ENCODE measurements at places on chromosomes 16 and 17.

DNA sequence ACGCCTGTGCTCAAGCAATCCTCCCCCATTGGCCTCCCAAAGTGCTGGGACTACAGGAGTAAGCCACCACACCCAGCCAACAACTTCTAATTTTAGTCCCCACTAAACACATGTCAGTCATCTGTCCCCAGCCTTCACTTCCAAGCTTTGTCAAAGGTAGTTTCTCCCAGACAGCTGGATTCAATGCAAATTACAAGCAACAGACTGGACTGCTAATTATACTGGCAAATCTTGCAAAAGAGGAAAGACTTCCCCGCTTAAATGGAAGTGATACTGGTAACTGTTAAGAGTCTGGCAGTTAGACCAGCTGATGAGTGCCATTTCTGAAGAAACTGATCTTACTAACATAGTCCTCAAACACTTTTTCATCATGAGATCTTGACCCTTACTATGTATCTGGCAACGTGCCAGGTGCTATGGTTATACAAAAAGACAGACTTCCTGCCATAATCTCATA lies 8.2 kb upstream of the GGA2 start:
- no peak for DNase-seq

DNA sequence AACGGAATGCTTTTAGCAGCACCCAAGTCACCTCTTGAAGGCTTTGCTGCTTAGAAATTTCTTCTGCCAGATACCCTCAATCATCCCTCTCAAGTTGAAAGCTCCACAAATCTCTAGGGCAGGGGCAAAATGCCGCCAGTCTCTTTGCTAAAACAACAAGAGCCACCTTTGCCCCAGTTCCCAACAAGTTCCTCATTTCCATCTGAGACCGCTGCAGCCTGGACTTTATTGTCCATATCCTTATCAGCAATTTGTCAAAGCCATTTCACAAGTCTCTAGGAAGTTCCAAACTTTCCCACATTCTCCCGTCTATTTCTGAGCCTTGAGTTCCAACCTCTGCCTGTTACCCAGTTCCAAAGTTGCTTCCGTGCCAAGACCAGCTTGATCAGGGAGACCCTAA lies 27.4 kb downstream of the TMC6 start:
- DNase-seq = no peak

- peak; percentile 17 for DNase-seq
Measured at GRCh38 chr17:13562271-13562800, 39.4 kb downstream of the HS3ST3A1 start.

- no peak for DNase-seq
Measured at GRCh38 chr16:24423312-24423711, 116.1 kb upstream of the RBBP6 start.

- no peak for DNase-seq
Measured at GRCh38 chr16:71464231-71464630, 2.2 kb upstream of the ZNF23 start.

DNA sequence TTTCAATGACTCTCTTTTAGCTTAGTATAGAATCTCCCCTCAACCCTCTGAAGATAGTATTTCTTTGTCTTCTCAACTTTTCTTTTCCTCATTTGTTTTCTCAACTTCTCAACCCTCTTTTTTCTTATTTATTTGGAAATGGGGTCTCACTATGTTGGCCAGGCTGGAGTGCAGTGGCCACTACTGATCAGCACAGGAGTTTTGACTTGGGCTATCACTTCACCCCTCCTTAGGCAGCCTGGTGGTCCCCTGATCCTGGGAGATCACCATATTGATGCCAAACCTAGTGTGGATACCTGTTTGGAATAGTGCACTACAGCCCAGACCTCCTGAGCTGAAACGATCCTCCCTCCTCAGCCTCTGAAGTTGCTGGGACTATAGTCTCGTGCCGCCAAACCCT lies 79.8 kb downstream of the PITPNC1 start:
- DNase-seq = no peak

DNA sequence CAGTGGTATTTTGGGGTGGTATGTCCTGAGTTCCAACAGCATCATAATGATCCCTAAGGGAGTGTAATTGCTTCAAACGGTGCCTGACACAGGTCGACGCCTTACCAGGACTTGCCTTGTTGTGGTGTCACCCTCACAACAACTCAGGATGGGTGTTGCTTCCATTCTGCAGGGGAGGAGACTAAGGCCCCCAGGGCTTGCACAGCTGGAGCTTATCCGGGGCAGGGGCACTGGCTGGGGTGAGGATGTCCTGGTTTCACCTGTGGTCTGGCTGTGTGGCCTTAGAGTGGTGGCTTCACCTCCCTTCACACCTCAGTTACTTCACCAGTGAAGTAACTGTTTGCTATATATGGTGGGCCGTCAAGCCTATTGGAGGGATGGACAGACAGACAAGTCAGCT lies 23.3 kb downstream of the LLGL2 start:
- DNase-seq = no peak

DNA sequence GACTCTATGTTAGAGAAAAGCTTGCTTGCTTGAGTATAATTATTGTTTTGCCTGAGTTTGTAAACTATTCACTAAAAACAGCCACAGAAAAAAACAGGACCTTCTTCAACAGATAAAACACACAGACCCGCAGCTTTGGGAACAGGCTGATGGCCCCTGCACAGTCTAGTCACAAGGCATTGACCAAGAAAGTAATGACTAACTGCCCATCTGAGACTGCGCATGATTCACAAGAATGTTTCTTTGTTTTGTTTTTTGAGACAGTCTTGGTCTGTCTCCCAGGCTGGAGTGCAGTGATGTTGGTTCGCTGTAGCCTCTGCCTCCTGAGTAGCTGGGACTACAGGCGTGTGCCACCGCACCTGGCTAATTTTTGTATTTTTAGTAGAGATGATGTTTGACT lies 2.8 kb upstream of the ZKSCAN2 start:
- DNase-seq = no peak

GRCh38 chr16:89101303-89102040 lies 7.8 kb downstream of the ACSF3 start:
- no peak for DNase-seq

GRCh38 chr16:11610580-11610979 lies 23.9 kb upstream of the LITAF start:
- no peak for DNase-seq

DNA sequence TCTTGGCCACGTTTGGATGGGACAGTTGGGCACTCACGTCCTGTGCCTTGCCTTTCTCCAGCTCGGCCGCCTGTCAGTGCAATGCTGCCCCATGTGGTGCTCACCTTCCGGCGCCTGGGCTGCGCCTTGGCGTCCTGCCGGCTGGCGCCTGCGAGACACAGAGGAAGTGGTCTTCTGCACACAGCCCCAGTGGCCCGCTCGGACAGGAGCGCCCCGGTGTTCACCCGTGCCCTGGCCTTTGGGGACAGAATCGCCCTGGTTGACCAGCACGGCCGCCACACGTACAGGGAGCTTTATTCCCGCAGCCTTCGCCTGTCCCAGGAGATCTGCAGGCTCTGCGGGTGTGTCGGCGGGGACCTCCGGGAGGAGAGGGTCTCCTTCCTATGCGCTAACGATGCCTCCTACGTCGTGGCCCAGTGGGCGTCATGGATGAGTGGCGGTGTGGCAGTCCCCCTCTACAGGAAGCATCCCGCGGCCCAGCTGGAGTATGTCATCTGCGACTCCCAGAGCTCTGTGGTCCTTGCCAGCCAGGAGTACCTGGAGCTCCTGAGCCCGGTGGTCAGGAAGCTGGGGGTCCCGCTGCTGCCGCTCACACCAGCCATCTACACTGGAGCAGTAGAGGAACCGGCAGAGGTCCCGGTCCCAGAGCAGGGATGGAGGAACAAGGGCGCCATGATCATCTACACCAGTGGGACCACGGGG lies 7.1 kb downstream of the ACSF3 start:
- DNase-seq = no peak

- DNase-seq = no peak
Measured at GRCh38 chr16:17520111-17520510, 49.4 kb upstream of the XYLT1 start.

GRCh38 chr16:77591347-77591746 lies 131.0 kb upstream of the NUDT7 start:
- no peak for DNase-seq

GRCh38 chr17:66445229-66445628 lies 142.8 kb downstream of the PRKCA start:
- no peak for DNase-seq

- no peak for DNase-seq
Measured at GRCh38 chr17:57264776-57265175, 8.5 kb downstream of the MSI2 start.

DNA sequence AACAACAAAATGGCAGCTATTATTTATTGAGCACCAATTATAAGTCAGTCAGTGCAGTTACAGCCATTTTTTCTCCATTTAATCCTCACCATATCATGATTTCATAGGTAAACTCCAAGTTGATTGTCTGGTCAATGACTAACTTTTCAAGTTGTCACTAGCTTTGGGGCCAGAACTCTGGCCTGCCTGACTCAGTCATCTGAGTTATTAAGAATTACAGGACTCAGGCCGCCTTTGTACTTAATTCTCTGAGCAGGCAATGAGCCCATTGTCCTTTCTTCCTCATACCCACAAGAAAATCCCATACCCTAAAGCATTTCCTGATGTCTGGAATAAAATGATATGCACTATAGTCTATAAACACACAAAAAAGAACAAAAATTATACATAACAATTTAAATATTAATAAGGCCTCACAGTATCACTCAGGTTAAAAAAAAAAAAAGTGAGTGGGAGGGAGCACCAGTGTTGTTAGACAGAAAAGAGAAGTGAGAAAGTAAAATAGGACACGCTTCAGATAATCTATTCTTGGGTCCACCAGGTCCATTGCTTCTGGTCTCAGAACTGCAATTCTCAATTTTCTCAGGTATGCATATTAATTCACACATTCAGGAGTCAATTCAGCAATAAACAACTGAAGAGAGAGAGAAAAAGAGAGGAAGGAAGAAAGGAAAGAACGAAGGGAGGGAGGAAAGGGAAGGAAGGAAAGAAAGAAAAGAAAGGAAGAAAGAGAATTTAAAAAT lies 70.2 kb downstream of the SPAG9 start:
- DNase-seq = no peak

DNA sequence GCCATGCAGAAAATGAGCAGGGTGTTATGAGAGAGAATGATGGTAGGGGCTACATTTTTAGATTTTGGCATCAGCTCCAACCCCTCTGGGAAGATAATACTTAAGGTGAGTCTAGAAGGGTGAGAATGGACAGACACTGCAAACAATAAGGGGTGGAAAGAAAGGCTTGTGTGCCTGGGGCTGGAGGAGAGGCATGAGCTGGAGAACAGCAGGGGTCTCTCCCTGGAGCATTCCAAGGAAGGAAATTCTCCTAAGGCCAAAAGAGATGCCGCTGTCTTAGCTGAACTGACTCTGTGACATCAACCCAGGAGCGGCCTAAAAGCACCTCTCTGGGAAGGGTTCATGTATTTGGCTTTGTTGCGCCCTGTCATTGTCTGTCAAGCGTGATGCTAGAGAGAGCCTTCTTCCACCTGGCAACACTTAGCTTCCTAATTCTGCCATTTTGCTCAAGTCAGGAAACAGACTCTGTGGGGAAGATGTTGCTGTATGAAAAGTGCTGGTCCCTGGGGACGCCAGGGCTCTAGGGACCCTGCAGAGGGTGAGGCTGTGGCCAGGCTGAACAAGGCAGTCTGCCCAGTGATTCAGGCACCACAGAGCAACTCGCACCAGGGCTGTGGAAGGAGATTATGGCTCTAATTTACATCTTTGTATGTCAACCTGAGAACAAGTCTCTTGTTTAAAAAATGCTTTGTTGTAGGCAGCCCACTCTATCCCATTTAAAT lies 225.7 kb downstream of the CBLN1 start:
- no peak for DNase-seq

GRCh38 chr16:46649588-46650253 lies 28.5 kb upstream of the SHCBP1 start:
- DNase-seq = no peak

DNA sequence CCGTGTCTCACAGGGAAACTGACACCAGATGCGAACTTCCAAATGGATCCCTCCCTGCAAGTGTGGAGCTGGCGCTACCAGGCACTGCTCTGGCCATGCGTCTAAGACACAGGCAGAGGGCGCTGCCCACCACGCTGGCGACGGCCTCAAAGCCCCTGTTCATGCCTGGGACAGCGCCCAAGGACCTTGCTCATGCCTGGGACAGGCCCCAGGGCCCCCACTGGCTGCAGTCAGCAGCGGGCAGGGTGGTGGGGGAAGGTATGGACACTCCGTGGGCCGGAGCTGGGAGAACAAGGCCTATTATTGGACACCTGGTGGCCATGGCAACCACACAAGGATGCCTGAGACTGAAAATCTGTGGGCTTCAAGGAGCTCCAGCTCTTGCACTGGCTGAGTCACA lies 8.8 kb downstream of the ZG16B start:
- DNase-seq = peak; percentile 90

DNA sequence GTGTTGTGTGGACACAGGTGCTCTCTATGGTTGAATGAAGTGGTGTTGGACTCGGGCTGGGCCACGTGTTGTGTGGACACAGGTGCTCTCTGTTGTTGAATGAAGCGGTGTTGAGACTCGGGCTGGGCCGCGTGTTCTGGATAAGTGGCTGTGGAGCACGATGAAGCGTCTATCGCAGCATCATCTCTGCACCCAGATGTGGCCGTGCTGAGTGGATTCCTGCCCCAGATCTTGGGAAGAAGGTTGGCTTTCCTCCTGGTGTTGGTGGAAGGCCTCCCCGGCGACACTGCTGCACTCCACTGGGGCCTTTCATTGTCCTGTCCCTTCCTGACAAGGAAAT lies 69.1 kb downstream of the RPTOR start:
- DNase-seq = no peak

GRCh38 chr17:21127509-21128077 lies 829 bp downstream of the DHRS7B start:
- DNase-seq = no peak

DNA sequence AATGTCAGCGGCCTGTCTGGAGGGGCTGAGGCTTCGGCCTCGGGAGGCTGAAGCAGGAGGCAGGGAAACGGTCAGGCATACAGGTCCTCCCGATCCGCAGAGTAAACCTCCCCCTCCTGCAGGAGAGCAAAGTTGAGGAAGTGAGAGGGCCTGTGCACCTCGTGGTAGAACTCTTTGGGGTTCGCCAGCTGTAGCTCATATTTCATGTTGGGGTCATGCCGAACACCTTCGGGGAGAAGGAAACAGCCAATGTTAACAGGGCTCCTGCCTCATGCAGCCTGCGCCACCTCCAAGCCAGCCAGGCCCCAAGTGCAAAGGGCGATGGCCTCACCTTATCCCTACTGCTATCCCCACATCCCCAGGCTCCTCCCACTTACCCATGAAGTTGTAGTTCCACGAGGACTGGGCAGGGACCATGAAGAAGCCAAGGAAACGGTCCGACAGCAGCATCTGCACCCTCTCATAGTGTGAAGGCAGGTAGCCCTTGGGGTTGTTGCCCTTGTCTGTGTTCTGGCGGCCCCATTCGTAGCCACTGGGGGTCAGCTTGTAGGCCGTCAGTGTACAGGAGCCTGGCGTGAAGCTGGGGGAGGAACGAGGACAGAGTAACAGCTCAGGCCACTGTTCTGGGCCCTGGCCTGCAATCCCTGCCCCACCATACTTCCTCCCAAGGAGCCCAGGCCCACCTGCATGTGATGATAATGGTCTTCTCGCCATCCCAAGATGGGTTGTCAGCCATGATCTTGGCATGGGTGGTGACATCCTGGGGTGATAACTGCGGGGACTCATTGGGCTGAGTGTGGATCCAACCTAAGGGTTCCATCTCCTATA lies 1.3 kb upstream of the RILP start:
- DNase-seq = no peak
